NCI-H1092 (cell line): ENCODE measurements at places on chromosomes 1 and 21.

DNA sequence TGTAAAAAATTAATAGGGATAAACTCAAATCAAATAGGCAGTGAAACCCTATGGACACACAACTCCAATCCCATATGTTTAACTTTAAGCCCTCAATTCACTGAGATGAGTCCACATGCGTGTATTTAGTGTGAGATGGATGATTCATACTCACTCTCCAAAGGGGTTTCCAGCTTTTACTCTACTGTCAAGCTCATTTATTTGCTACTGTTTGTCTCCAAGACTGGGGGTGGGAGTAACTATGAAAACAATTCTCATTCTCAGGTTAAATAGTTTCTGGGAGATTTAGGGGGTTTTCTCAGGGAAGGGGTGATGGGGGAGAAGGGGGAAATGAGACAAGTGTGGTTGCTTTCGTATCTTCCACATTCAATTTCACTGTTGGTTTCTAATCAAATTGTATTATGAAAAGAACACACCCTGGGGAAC lies 2.7 kb downstream of the RAB29 start:
- no peak for DNase-seq

DNA sequence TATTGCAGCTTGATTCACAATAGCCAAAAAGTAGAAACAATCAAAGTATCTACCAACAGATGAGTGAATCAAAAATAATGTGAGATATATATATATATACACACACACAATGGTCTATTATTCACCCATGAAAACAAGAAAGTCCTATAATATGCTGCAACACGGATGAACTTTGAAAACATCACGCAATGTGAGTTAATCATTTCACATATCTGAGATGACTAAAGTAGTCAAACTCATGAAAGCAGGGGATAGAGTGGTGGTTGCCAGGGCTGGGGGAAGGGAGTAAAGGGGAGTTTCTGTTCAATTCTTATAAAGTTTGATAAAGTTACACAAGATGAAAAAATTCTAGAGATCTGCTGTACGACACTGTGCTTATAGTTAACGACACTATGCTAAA lies 1234.8 kb downstream of the MRPL39 start:
- DNase-seq: no peak

DNA sequence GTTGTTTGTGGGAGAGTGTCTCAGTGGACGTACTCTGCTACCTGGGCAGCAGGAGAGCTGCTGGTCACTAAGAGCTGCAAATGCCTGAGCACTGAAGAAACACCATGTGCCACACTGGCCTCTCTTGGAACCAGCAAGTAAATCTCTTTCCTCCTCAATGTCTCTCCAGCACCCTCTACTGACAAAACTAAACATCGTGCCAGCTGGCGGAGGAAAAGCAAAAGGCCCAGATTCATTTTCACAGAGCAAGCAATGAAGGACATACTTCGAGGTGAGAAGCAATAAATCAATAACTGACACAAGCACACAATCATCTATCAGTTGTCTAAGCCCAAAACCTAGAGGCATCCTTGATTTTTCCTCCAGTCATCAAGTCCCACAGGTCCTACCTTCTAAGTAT lies 78.1 kb downstream of the RERE start:
- DNase-seq: no peak

DNA sequence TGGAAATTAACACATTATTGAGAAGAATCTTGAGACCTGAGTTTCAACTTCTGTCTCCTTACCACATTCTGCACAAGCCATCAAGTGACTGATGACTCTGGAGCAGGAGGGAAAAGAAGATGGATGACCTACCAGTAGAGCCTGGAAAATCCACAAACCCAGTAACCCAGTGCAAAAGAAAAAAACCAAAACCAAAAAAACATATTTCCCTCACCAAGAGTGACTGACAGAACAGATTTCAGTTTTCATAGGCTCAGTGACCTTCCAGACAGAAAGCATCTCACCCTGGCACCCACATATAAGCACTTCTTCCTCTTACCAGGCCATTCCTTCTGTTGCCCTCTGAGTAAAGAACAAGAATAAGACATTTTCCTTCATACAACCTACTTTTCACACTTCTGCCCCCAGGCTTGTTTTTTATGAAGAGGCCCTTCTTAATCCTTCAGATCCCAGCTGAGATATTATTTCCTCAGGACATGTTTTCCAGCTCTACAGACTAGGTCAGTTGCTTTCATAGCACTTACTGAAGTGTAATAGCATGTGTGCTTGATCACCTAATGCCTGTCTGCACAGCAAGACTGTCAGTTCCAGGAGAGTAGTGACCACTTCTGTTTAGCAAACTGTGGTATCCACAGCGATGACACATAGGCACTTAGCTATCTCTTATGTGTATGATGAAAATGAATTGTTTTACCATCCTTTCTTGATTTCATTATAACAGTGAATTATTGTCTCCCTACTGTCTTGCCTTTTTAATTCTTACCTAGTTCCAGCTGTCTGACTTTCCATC lies 4.0 kb downstream of the TSACC start:
- DNase-seq: no peak

DNA sequence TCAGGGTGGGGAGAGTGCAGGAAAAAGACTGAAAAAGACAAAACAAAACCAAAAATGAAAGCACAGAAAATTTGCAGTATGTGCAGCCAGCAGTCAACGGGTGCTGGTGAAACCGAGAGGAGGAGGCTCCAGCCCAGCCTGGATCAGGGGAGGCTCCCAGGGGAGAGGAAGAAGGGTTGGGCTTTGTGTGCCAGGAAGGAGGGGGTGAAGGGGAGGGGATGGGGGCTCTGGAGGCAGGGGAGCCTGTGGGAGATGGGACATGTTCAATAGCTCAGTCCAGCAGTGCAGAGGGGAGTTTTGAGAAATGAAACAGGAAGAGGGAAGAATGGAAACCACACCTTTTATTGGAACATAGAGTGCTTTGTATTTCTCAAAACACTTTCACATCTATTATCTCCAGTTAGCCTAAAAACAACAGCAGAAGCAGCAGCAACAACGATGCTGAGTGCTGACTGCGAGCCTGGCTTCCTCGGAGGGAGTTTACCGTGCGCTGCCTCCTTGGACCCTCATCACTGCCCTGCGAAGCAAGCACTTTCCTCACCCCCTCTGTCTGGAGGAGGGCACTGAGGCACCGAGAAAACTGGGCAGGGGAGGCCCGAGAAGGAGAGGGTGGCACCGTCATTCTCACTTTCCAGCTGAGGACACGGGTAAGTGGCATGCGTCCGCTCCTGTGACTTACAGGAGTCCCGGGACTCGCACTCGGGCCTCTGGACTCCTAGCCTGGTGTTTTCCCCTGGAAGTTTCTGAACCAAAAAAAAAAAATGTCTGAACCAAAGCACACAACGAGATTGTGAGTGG lies 62.9 kb downstream of the MDM4 start:
- peak; percentile 33 for DNase-seq

GRCh38 chr1:41975850-41976569 lies 57.3 kb upstream of the HIVEP3 start:
- DNase-seq: no peak

DNA sequence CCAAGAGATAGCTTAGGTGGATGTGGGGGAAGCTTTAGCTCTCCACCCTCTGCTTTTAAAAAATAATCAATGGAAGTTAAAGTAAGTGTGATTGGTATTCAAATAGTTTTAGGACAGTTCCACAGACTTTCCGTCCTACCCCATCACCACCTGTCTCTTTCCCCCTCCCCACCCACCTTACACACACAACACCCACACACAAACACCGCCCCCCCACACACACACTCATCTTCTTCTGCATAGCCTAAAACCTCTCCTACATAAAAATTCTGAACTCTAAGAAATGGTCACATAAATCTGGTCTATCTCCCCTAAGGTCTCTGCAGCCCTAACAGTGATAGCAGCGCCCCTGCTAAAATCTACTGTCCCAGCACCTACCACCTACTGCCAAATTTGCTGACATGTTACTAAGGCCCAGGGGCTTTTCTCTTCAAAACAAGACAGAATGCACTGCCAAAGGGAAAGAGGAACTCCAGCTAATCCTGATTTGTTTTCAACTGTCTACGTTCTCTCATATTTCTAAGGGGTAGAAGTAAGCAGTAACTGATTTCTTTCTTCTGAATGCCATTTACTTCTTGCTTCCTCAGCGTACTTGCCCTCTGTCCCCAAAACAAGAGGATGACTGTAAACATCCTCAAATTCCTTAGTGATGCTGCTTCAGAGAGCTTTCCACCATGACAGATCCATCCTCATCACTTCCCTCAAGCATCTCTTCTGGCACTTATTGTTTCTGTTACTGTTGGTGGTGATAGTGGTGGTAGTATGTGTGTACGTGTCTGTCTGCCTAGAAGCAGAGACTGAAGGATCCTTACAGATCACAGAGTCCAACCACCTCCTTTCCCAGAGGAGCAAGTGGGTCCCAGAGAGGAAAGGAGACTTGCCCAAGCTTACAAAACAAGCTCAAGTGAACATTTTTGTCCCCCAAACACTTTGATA lies 56.8 kb downstream of the LUZP1 start:
- DNase-seq: no peak

DNA sequence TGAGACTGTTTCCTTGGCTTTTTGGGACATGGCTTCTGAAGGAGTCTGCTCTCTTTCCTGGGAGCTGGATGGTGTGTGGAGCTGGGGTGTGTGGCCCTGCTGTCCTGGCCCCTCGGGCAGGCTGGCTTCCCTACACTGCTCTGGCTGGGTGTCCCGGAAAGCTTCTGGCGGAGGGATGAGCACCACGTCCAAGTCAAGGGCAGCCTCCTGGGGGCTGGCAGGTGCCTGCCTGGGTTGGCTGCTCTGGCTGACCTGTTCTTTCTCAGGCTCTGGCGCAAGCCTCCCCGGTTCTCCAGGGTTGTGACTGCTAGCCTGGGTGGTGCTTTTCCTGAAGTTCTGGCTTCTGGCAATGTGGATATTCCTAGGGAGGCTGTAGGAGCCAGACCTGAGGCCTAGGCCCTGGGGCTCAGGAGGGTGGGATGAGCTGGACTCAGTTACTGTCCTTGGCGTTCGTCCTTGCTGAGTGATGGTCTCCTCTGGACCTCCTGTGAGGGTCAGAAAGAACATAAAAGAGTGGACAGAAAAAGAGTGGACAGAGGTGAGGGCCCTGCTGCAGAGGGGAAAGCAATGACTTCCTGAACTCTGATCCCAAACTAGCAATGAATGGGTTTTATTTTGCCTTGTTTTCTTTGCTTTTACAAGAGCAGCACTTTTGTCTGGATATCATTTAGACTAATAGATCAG lies 9.4 kb downstream of the C1orf116 start:
- DNase-seq: no peak

GRCh38 chr1:24289937-24290595 lies 29.1 kb upstream of the GRHL3 start:
- DNase-seq: peak; percentile 97

- no peak for DNase-seq
Measured at GRCh38 chr1:152442765-152443164, 28.7 kb upstream of the CRNN start.

DNA sequence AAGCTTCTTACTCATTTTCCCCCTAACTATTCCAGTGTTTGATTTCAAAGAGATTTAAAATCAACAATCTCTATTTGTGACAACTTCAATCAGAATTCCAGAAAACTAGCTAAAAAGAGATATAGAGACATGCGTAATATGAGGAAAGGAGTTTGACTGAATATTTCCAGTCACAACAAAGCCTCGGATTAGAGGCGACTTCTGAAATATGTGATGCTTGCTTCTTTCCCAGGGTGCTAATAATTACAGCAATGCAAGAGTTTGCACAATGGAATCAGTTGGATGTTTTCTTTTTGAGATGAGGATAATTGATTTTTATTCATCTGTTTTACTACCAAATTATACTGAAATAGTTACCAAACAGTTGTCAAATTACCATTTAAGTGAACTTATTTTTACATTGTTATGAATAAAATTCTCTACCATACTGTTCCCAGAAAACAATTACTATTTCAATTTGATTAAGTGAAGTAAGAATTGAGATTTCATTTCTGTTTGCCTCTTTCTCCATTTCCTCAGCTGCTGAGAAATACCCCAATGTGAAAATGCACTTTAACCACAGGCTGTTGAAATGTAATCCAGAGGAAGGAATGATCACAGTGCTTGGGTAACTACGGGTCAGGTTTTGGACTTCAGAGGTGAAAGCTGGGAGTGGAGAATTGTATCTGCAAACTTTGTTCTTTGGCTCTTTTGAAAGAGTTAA lies 28.1 kb downstream of the KMO start:
- DNase-seq: no peak

GRCh38 chr1:111466480-111466879 lies 7.3 kb upstream of the C1orf162 start:
- no peak for DNase-seq

GRCh38 chr1:150484431-150484830 lies 2.8 kb upstream of the TARS2 start:
- no peak for DNase-seq

DNA sequence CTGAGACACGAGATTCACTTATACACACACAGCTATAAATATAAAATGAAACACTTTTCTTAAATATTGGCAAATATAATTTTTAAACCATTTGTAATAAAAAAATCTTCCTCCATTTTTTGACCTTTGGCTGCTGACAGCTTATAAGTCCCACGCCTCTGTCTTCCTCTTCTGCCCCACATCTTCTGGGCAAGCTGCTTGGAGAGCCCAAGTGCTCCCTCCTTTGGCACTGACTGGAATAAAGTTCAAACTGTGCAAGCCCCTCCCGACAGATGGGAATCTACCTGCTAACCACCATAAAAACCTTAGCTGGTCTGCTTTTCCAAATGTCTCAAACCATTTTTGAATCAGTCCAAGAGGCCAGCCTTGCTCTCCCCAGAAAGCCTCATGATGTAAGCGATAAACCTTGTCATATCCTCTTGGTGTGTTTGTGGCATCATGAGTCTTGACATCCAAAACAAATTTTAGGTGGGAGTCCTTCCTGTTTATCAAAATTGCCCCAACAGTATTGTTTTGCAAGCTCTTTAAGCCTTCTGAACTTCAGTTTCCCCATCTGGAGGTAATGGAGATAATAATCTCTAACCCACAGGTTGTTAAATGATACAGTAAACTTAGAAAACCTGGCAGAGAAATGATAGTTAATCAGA lies 99.8 kb downstream of the SNX7 start:
- DNase-seq: no peak

- no peak for DNase-seq
Measured at GRCh38 chr1:151805066-151805820, at the start of gene LINGO4. LINGO4 (minus strand) TSS chr1:151805419; CDS start chr1:151802704, 2,715 bp downstream.

GRCh38 chr1:160006312-160006940 lies 25.4 kb downstream of the PIGM start:
- DNase-seq: peak; percentile 55

- no peak for DNase-seq
Measured at GRCh38 chr1:232776526-232777106, 28.6 kb upstream of the MAP10 start.

DNA sequence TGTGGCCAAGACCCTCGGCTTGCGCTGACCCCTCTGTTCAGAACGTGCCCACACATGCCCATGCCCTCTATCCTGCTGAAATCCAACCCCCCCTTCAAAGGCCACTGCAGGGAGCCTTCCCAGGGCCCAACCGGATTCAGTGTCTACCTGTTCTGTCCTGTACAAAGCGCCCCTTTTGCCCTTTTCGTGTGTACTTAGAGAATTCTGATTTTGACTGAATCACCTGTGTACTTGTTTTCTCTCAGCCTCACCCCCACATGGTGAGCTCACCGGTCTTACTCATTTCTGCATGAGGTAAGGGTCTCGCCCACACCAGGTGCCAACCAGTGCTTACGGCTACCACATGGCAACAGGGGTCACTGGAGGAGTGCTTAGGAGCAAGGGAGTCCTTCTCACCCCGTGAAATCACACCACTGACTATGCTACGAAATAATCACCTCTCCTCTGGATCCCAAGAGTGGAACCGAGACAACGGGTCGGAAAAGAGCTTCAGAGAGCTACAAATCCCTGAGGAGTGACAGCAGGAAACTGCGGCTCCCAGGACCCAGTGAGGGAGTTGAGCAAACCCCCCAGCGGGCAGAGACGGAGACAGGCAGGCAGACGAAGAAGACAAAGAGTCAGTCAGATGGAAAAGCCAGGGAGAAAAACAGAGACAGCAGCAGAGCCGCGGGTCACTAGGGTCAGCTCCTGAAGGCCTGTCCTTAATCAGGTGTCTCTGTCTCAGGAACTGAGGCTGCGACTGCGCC lies 2.1 kb upstream of the S100A2 start:
- DNase-seq: no peak
